ENCODE measurements at places on chromosomes 3 and 15.

- DNase-seq: no peak
Measured at GRCh38 chr15:25909325-25909724, 46.2 kb upstream of the ATP10A start.

- no peak for DNase-seq
Measured at GRCh38 chr3:106827515-106828213, 549.6 kb upstream of the CCDC54 start.

- DNase-seq: no peak
Measured at GRCh38 chr3:5264093-5264600, 76.6 kb downstream of the EDEM1 start.

- DNase-seq: no peak
Measured at GRCh38 chr3:150759319-150759718, 3.6 kb downstream of the SIAH2 start.

DNA sequence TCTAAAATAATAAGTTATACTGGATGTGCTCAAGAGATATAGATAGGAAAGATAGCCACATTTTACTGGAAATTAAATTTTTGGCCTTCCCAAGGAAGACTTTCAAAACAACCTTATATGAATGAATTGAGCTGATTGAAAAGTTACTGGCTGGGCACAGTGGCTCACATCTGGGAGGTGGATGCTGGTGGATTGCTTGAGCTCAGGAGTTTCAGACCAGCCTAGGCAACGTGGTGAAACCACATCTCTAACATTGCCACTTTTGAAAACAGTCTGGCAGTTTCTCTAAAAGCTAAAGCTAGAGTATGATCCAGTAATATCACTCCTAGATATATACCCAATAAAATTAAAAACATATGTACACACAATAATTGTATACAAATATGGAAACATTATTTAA is 231.4 kb upstream of the POU1F1 start:
- no peak for DNase-seq

DNA sequence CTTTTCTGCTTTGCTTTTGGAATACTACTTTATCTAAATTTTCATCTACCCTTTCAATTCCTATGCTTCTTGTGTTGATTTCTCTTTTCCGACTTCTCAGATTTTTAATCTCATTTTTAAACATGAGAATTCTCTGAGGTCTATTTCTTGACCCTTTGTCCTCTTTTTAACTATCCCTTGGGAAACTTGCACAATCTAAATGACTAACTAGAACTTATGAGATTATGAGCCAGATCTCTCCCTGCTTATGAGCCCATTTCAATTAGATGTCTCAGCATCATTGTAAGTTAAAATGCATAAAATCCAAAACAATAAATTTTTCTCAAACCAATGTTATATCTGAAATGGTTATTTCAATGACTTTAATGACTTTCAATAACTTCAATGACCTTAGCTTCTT is 296.9 kb upstream of the AGTR1 start:
- no peak for DNase-seq
